ENCODE measurements at places on chromosomes 1 and 21. TPM values are rescaled to one million over a fixed set of nuclear protein-coding genes. Genes with fewer than 3 reads are reported as not detected.

Gene LYPD8
- total RNA-seq, result 0.11 TPM

Gene MEF2D
- 30.3 TPM for total RNA-seq

Gene RWDD3
- total RNA-seq, result 11.2 TPM

Gene TFF2
- not detected for total RNA-seq

Gene OXCT2
- 0.61 TPM for total RNA-seq

Gene SERINC2
- total RNA-seq, result 29.7 TPM

Gene HFM1
- not detected for total RNA-seq

Data from A549 treated with AZD2906 at 1 μM for 4 hours (cell line).